Stimulated activated CD4-positive, alpha-beta T cell treated with anti-CD3 and anti-CD28 coated beads, Interleukin-4, amount 100 ng/mL, for 4 hours (primary cell): ENCODE measurements at places on chromosomes 3 and 15.

DNA sequence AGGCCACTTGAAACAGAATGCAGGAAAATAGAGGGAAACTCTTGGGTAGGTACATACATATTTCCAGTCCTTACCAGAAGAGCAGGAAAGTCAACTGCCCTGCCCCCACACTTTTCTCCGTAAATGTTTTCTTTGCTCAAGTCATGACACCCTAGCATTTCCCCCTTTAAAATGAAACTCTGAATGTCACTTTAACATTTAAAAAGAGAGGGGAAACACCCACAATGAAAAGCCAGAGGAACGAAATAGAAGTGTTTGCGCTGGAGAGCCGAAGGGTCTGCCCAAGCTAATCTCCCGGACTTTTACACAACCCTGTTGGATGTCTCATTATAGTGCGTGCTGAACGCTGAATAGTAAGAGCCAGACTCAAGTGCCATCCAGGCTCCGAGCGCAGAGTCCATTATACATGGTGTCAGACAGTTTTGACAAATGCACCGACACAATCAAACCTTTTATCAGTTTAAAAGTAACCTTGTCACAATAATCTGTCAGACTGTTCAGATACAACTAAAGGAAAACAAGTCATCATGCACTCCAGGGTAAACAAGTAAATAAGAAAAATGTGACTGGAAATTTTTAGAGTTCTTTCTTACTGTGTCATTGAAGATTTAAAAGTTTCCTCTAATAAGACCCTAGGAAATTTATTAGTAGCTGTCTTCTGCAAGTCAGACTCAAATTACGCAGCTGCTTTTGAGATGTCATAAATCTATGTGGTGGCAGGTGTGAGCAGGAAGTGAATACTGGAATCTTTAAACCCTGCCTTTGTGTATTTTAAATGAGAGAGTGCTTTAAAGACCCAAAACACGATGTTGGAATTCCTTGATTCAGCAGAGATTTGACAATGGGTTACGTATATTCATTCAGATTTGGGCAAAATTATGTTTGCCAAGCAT lies 159.8 kb downstream of the RBMS3 start:
- DNase-seq: no peak

- DNase-seq: no peak
Measured at GRCh38 chr15:96702589-96702988, 372.1 kb downstream of the NR2F2 start.

DNA sequence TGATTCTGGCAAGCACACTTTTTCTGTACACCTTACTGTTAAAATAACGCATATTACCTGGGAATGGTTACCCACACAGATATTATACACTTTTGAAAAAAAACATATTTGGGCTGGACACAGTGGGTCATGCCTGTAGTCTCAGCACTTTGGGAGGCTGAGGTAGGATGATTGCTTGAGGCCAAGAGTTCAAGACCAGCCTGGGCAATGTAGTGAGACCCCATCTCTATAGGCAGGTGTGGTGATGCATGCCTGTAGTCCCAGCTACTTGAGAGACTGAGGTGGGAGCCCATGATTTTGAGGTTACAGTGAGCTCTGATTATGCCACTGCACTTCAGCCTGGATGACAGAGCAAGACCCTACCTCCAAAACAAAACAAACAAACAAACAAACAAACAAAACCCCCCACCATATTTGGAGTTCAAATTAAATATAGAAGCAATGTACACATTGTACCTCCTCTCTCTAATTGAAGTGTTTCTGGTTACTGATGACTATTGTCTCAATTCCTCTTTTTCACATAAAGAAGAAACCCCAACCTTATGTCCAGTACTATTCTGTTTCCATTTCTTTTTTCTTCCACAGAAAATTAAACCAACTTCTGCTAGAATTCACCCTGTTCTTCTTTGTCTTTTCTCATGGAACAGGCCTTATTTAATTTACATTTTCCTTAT lies 152.6 kb upstream of the UMPS start:
- DNase-seq: no peak

DNA sequence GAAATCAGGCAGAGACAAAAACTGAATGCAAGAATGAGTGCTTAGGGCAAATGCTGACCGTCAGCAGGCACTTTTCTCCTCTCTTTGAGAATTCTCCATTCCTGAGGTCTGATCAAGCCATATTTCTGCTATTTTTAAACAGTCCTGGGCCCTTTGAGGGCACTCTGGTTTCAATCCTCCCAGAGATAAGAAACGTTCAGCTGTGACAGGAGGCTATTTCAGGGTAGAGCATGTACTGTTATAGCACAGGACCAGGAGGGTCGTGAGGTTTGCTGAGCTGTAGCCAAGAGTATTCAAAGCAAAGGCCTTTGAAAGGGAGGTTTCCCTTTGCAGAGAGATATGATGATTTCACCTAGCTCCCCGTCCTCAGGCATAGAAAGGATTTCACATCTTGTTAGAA lies 39.6 kb upstream of the PDZRN3 start:
- DNase-seq: no peak

GRCh38 chr3:65647369-65647768 lies 391.3 kb downstream of the MAGI1 start:
- DNase-seq: no peak

DNA sequence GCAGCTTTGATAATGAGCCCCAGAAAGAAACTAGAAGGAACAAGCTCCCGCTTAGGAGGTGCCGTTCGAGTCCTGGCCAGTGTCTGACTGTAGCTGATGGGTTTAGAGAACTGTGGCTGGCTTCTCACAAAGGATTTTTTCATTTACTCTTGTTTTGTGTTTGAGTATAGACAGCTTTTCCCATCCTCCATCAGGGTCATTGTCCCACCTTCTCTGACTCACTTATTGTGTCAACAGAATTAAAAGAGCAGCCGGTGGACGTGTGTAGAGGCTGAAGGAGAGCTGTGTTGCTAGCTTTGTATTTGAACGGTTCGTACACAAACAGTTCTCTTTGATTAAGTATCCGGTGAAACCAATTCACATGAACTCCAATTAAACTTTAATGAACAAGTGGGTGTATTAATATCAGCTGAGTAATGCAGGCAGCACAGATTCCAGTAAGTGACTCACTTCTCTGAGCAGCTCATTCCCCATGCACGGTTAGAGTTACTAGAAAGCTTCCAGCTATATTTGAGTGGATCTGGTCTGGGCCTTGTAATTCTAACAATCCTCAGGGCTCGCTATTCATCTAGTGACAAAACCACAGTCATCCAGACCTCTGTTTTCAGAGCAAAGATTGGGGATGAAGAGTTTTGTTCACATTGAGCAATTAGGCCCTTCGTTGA lies 141.0 kb downstream of the LPP start:
- DNase-seq: no peak

DNA sequence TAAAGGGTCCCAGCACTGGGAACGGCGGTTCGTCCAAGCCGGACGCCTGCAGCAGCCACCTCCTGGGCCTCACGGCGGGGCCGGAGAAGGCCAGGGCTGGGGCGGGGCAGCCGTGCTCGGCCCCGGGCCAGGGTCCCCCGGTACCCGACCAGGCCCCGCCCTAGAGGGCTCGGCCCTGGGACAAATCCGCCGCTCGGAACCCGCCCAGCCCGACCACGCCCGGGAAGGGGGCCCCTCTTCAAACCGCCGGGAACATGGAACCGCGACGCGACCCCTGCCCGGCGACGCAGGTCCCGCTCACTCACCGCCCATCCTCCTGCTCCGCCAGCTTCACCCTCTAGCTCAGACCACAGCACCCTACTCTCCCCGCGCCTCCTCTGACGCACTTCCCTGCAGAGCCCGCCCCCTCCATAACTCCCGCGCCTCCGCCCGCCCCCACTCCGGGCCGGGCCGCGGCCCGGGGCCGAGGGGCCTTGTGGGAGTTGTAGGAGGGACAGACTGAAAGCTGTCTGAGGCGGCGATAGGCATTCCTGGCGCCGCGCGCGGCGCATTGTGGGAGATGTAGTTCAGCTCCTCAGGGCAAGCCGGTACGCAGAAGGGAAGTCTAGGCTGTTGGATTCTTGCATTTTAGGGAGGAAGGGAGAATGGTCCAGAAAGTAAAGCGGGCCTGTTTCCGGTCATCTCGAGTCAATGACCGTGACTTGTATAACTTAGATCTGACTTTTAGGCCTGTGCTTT lies at the start of gene CLDND1:
TSS of gene CLDND1 (minus strand) at position 359 of the 738 bp plus-strand sequence. CDS start 1,478 bp downstream, outside the sequence.
- DNase-seq: peak; percentile 93

- no peak for DNase-seq
Measured at GRCh38 chr3:134201201-134202130, 49.2 kb downstream of the RYK start.

DNA sequence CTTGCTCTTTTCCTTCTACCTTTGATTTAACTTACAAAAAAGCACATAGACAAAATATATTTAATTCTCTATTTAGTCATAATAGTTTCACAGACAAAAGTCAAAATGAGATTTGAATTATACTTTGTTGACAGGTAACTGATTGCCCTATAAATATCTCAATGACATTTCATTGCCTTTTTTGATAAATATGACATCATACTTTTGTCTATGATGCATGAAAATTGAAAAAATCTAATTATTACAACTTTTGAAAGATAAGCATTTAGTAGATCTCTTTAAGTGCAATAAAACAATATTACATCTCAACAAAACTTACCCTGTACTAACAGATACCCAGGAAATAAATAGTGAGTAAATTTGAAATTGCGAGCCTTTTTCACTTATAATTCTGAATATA lies 147.9 kb downstream of the SERPINI1 start:
- no peak for DNase-seq

DNA sequence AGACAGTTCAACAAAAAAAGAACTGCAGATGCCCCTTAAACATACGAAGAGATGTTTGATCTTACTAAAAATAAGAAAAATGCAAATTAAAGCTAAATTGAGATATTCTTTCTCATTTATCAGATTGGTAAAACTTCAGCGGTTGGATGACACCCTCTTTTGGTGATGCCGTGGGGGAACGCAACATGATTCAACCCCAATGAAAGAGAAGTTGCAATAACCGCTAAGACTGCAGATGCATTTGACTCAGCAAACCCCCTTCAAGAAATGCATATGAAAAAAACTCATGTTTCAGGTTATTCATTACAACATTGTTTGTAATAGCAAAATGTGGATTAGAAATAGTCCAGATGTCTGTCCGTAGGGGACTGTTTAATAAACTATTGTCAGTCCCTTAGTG lies 3.6 kb downstream of the KLHL6 start:
- peak; percentile 30 for DNase-seq
